ENCODE measurements at places on chromosomes 12 and 14. TPM values are rescaled to one million over a fixed set of nuclear protein-coding genes. Genes with fewer than 3 reads are reported as not detected.

PGF gene
- 2.6 TPM for polyA plus RNA-seq

- H3K27me3 ChIP-seq, result no peaks in the 10 kb centered on the region
- H3K36me3 ChIP-seq, result no peaks in the 10 kb centered on the region
- H3K4me1 ChIP-seq, result no peaks in the 10 kb centered on the region
- H3K27ac ChIP-seq, result no peak overlapping the region
- no peak for DNase-seq
Observed at GRCh38 chr12:69873429-69873828, 48.4 kb downstream of the MYRFL start.

DNA sequence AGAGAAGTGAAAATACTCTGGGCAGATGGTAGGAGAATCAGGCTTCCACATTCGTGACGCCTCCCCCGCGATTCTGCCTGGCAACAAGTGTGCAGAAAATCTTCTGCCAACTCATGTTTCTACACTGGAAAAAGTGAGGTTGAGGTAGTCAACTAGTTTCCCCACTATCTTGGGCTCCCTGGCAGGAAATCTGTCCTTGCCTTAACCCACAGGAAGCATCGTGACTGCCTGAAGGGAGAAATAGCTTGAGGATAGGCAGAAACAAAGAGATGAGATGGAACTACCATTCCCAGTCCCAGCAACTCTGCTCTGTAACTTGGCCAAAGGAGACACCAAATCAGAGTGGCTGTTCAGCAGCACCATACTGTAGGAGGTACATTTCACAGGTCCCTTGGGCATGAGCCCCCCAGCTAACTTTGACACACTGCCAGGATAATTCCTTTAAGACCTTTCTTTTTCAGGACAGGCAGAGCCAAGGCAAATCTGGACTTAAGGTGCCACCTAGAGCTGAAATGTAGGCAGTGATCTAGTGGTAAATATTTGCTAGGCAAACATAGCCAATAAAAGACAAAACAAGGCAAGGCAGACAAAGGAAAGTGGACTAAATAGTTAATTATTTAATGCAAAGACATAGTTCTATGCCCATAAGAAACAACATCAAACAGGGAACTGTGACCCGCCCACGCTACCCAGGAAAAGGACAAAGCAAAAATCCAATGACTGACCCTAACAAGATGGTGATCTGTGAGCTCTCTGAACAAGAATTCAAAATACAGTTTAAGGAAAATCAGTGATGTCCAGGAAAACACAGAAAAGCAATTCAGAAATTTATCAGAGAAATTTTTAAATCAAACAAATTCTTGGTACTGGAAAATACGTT is 205.1 kb downstream of the PTPRO start:
- no peaks in the 10 kb centered on the region for H3K4me1 ChIP-seq
- H3K4me3 ChIP-seq, result no peak overlapping the region
- H3K36me3 ChIP-seq, result no peaks in the 10 kb centered on the region
- H3K27me3 ChIP-seq, result no peaks in the 10 kb centered on the region
- H3K27ac ChIP-seq, result no peak overlapping the region

- H3K4me1 ChIP-seq, result peaks cover 12% of the 10 kb centered on the region
- no peaks in the 10 kb centered on the region for H3K27me3 ChIP-seq
- no peak overlapping the region for H3K27ac ChIP-seq
- peak; percentile 38 for DNase-seq
- no peak overlapping the region for H3K4me3 ChIP-seq
- no peaks in the 10 kb centered on the region for H3K36me3 ChIP-seq
Observed at GRCh38 chr12:121033625-121034349, 5.3 kb downstream of the OASL start.

Measured in GM12878 (cell line).